OCI-M1 (cell line): ENCODE measurements at places on chromosomes 2 and 18.

- peak; percentile 60 for DNase-seq
These were observed 29.8 kb downstream of the BABAM2 start for GRCh38 chr2:27920148-27920885.

GRCh38 chr2:70656421-70657010 lies 102.9 kb upstream of the TGFA start:
- no peak for DNase-seq

GRCh38 chr18:13982126-13982525 lies 66.8 kb upstream of the MC2R start:
- DNase-seq: peak; percentile 44

DNA sequence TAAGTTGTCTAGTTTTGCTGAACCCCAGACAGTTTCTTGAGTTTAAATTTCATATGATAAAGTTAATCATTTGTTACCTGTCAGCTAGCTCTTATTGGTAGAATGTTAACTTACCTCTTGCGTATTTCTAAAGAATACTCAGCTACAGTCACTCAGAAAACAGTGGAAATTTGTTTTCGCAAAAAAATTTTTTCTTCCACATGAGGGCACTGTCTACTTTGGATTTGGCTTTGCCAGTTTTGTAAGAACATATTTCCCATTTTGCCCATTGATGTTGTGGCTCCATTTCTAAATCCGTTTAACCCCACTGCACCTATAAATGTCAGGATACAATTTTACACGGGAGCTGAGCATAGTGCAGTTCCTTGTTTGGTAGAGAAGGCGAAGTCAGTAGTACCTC lies 19.1 kb upstream of the GCFC2 start:
- peak; percentile 44 for DNase-seq

GRCh38 chr2:216235462-216235861 lies 126.3 kb downstream of the XRCC5 start:
- no peak for DNase-seq

GRCh38 chr18:5962362-5962761 lies 67.0 kb upstream of the TMEM200C start:
- no peak for DNase-seq

DNA sequence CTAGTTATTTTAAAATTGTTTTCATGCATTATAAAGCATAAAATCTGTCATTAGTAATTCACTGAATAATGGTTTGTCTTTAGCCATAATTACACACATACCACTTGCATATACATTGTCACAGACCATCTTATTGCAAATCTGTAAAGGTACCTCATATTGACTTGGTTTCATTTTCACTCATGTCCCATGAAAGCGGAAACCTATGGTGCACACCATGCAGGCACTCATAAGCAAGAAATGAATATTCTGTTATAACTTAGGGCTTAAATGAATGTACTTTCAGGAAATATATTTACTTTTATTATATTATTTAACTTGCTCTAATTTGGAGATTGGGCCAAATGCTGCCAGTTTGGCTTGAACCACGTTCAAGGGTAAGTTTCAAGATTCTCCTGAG lies 29.2 kb upstream of the STK17B start:
- DNase-seq: peak; percentile 11

GRCh38 chr2:111022633-111023032 lies 98.1 kb upstream of the BCL2L11 start:
- DNase-seq: no peak

DNA sequence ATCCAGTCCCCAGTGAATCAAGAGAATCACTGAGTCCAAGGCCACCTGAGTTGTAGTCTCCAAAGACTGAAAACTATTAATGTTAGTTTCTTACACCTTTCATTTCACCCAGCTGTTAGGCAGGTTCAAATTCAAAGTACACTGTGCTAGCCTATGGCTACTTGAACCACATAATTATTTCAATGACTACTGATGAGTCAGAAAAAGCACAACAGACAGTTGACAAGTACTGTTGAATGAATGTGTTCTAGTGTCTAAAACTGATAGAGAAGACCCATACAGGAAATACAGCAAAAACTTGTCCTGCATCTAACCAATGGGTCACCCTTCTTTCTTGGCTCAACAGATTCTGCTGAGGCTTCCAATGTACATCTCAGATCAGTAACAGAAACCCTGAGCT lies 160.9 kb downstream of the MYO5B start:
- DNase-seq: no peak

- no peak for DNase-seq
These were observed 60.4 kb upstream of the SLC1A4 start for GRCh38 chr2:64928813-64929212.

DNA sequence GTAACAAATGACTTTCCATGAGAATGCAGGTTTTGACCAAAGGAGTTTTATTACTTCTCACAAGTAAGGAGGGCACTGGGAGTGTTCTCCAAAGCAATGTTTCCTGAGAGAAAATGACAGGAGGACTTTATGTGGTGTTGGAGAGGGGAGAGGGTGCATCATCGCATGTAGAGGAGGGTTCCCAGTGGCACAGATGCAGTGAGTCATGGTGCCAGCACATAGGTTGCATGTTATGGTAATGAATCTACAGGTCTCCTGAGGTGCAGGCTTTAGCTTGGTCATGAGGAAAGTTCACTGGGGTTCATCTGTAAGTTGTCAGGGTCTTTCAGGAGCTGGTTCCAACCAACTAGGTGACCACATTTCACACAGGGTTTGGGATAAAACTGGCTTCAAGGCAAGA lies 30.4 kb downstream of the NAT8 start:
- no peak for DNase-seq

DNA sequence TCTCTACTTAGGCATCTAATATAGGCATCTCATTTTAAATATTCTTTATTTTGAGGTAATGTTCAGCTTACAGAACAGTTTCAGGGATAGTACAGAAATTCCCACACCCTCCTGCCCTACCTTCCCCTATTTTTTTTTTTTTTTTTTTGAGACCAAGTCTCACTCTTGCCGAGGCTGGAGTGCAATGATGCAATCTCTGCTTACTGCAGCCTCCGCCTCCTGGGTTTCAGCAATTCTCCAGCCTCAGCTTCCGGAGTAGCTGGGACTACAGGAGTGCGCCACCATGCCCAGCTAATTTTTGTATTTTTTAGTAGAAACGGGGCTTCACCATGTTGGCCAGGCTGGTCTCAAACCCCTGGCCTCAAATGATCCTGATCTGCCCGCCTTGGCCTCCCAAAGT lies 97.6 kb downstream of the EPB41L5 start:
- DNase-seq: no peak

- DNase-seq: no peak
These were observed 128.5 kb downstream of the EPHA4 start for GRCh38 chr2:221443645-221444044.

GRCh38 chr2:33791625-33792024 lies 192.5 kb upstream of the FAM98A start:
- DNase-seq: no peak
